Upper lobe of left lung (tissue), 6 donors: ENCODE measurements at places on chromosomes 2 and 18.

DNA sequence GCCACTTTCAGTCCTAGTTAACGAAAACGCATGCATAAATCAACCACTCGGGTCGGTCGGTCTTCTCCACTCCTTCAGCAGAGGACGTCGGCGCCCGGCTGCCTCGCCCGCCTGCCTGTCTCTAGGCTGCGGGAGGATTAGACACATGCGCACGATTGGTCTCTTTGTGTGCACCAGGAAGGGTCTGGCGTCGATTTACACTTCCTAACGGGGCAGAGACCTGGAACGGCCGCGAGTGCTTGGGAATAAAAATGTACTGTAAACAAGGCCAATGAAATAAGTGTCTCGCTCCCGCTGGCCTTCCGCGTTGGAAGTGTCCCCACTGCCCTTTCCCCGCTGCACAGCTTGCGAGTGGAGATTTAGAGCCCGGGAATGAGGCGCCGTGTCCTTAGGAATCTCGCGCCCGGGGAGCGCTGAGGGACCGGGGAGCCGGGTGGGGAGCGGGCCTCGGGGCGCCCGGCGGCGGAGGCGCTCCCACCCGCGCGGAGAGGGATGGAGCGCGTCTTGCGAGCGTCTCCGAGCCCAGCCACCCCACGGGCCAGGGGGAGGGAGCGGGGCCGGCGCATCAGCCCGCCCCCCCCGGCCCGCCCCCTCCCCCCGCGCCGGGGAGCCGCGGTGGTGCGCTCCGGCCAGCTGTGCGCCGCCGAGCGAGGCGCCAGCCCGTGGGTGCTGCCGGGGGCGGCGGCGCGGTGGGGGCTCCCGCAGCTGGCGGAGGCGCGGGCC is at the start of gene DOK6:
DOK6 (plus strand) TSS at position 636 of the 723 bp plus-strand sequence.
- peak within 1 kb of the TSS; percentile 56 for H3K4me3 ChIP-seq
- H3K36me3 ChIP-seq = no peaks in the 10 kb centered on the region
- no peaks in the 10 kb centered on the region for H3K27me3 ChIP-seq
- H3K27ac ChIP-seq = peak within 1 kb of the TSS; percentile 79
- DNase-seq = peak; percentile 87

- no peak for DNase-seq
- H3K4me1 ChIP-seq = no peaks in the 10 kb centered on the region
- H3K27me3 ChIP-seq = no peaks in the 10 kb centered on the region
- H3K27ac ChIP-seq = no peak overlapping the region
Observed at GRCh38 chr2:29691391-29691950, 229.9 kb downstream of the ALK start.

GRCh38 chr2:160076914-160077313 is 14.5 kb upstream of the PLA2R1 start:
- no peak overlapping the region for H3K27ac ChIP-seq
- no peaks in the 10 kb centered on the region for H3K4me1 ChIP-seq
- no peaks in the 10 kb centered on the region for H3K27me3 ChIP-seq
- H3K36me3 ChIP-seq = no peaks in the 10 kb centered on the region

DNA sequence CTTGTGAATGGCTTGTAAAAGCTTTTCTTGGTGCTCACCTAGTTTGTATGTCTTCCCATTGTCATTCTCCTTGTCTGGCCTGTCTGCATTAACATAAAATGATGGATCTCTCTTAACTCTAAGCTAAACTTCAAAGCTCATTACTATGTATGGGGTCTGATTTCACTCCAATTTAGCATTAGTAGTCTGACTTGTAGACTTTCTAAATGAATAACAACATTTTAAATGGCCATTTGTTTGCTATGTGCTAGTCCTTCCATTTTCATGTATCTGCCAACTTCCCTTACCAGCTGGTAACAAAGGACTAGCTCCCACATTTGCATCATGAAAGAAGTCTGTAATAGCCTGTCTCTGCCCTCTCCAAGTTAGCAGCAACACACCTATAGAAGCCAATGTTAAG is 324.2 kb upstream of the RGPD4 start:
- H3K4me3 ChIP-seq = no peak overlapping the region
- no peaks in the 10 kb centered on the region for H3K27me3 ChIP-seq
- no peaks in the 10 kb centered on the region for H3K36me3 ChIP-seq
- H3K4me1 ChIP-seq = no peaks in the 10 kb centered on the region

GRCh38 chr2:237799060-237799428 is 465 bp downstream of the RBM44 start:
- no peaks in the 10 kb centered on the region for H3K27me3 ChIP-seq
- DNase-seq = no peak
- no peak overlapping the region for H3K27ac ChIP-seq
- H3K4me1 ChIP-seq = no peaks in the 10 kb centered on the region
- H3K36me3 ChIP-seq = no peaks in the 10 kb centered on the region

DNA sequence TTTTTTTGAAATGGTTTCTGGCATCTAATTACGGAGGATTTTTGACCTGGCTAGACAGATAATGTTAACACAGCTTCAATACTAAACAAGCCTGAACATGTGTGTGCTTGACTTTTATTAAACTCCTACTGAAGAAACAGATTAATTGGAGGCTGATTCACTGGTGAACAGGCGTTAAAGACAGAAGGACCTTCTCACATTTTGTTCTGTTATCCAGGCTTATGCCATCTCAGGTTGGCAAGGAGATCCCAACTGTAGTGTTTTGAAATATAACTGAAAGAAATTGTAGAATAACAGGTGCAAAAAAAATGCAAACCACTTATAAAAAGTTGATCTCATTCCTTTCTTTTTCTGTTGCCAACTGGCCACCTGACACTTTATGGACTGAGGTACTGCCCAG is 269.6 kb downstream of the ARHGAP15 start:
- no peak overlapping the region for H3K4me3 ChIP-seq
- no peaks in the 10 kb centered on the region for H3K36me3 ChIP-seq
- no peak overlapping the region for H3K27ac ChIP-seq
- no peaks in the 10 kb centered on the region for H3K27me3 ChIP-seq
- no peak for DNase-seq

DNA sequence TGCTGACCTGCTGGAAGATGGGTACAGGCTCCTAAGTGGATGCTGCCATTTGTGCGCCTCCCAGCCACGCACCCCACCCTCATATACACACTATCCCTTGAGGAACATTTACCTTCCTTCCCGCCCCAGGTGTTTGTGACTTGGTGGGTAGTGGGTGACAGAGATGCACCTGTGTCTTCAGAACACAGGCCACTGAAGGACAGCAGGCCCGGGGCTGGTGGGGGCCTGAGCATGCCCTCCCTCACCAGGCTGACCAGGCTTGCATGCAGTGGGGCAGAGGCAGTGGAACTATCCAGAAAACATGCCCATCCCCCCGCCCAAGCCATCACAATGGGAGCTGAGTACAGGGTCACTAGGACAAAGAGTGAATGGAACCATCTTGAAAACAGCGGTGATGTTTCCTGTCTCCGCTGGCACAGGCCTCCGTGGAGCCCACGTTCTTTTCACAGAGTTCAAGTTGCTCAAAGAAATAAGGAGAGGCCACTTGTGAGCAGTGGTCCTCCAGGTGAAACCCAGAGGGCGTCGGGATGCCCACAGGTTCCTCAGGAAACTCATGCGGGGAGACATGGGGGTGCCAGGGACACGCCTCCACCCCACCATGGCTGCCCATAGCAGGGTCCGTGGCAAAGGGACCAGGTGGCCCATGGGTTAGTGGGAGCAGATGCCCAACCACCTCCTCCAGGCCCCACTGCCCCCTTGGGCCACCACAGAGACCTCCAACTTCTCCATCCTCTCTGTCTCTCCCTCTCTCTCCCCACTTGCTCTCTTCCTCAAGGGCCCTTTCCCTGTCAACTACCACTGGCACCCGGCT is 90.9 kb downstream of the MALT1 start:
- H3K27ac ChIP-seq = no peak overlapping the region
- no peaks in the 10 kb centered on the region for H3K27me3 ChIP-seq
- DNase-seq = no peak
- H3K4me1 ChIP-seq = no peaks in the 10 kb centered on the region
- H3K4me3 ChIP-seq = no peak overlapping the region

GRCh38 chr2:62036761-62037250 is 131.3 kb downstream of the COMMD1 start:
- no peaks in the 10 kb centered on the region for H3K27me3 ChIP-seq
- no peak overlapping the region for H3K4me3 ChIP-seq
- no peaks in the 10 kb centered on the region for H3K36me3 ChIP-seq
- DNase-seq = no peak
- no peak overlapping the region for H3K27ac ChIP-seq
- H3K4me1 ChIP-seq = no peaks in the 10 kb centered on the region

GRCh38 chr18:49459404-49460171 is 857 bp downstream of the DYM start:
- H3K27ac ChIP-seq = peak overlapping the region; percentile 88
- H3K27me3 ChIP-seq = no peaks in the 10 kb centered on the region
- H3K4me1 ChIP-seq = peaks cover 22% of the 10 kb centered on the region
- DNase-seq = no peak

GRCh38 chr2:186105016-186105724 is 366.6 kb downstream of the FSIP2 start:
- H3K27ac ChIP-seq = no peak overlapping the region
- no peaks in the 10 kb centered on the region for H3K4me1 ChIP-seq
- no peaks in the 10 kb centered on the region for H3K36me3 ChIP-seq
- no peaks in the 10 kb centered on the region for H3K27me3 ChIP-seq
- DNase-seq = no peak

- H3K4me1 ChIP-seq = peaks cover 15% of the 10 kb centered on the region
- H3K27ac ChIP-seq = peak within 1 kb of the TSS; percentile 79
- H3K36me3 ChIP-seq = no peaks in the 10 kb centered on the region
- no peaks in the 10 kb centered on the region for H3K27me3 ChIP-seq
- peak; percentile 96 for DNase-seq
- peak within 1 kb of the TSS; percentile 67 for H3K4me3 ChIP-seq
Observed at GRCh38 chr18:6729247-6730091, at the start of gene ARHGAP28. Gene ARHGAP28, plus strand, starts transcription at chr18:6729716. Its CDS starts 106 bp downstream, at chr18:6729822.

DNA sequence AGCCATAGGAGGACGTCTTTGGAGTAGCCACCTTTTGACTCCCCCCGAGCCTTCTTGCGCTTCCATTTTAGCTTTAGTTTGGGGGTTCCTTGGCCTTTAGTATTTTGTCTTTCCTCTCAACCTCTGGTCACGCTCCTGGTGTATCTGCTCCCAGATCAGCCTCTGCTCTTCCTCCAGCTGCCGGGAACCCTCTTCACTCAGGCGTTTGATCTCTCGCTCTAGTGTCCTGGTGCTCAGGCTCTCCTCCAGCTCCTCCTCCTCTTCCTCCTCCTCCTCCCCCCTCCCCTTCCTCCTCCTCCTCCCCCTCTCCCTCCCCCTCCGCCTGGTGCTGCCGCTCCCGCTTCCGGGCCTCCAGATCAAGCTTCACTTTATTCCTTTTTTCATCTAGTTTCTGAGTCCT is 1082.3 kb upstream of the TMEFF2 start:
- H3K27me3 ChIP-seq = no peaks in the 10 kb centered on the region
- H3K36me3 ChIP-seq = no peaks in the 10 kb centered on the region
- H3K27ac ChIP-seq = no peak overlapping the region
- H3K4me3 ChIP-seq = no peak overlapping the region
- no peak for DNase-seq

DNA sequence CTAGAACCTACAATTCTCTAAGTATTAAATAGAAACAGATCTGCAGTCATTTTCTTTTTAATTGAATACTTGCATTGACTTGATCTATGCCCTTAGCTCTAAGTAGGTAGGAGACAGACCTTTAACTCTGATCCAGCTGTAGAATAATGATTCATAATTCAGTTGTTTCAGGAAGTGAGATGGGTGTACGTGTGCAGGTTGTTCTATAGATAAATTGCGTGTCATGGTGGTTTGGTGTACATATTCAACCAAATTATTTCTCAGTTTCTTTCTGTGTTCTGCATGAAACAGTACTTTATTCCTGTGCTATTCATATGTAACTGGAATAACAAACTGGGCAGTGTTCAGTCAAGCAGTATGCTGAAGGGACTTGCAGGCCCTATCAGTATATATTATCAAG is 34.3 kb upstream of the CD226 start:
- no peaks in the 10 kb centered on the region for H3K4me1 ChIP-seq
- H3K27ac ChIP-seq = no peak overlapping the region
